ENCODE measurements at places on chromosomes 12 and 14.

GRCh38 chr14:34257505-34257904 lies 204.5 kb downstream of the SPTSSA start:
- H3K4me3 ChIP-seq, result no peak overlapping the region
- H3K36me3 ChIP-seq, result no peaks in the 10 kb centered on the region
- no peak for DNase-seq

DNA sequence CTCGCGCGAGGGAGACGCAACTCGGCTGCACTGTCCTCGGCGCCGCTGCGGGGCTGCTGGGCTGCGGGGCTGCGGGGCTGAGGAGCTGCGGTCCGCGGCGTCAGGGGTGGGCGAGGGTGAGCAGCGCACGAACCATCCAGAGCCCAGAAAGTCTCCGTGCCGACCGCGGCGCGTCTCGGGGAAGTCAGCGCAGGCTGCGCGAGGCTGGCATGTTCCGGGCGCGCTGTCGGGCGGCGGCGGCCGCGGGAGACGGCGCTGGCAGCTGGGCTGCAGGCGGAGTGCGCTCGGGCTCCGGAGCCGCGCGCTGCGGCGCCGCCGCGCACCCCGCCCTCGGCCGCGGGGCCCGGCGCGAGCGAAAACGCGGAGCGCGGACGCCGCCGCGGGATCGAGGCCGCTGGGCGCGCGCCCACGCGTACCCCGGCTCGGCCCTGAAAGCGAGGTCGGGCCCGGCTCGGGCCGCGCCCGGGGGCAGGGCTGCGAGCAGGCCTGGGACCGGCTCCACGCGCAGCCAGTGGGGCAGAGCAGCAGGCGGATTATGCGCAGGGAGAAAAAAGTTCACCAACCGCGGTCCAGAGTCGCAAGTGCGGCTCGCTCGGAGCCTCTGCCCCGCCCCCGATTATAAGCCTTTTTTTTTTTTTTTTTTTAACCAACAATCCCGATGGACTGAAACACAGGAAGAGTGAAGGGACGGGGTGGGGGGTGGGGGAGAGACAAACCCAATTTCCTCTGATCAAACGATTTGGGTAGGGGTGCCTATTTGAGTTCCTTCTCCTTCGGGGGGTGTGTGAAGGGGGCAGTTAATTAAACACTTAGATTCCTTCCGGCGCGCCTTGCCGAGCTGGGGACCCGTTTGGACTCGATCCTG lies at the start of gene PRICKLE1:
Gene PRICKLE1 (minus strand): TSS at position 282 of the 865 bp plus-strand sequence. CDS start 117,230 bp downstream, outside the sequence.
- H3K27me3 ChIP-seq, result peaks cover 69% of the 10 kb centered on the region
- no peak within 1 kb of the TSS for H3K27ac ChIP-seq
- no peaks in the 10 kb centered on the region for H3K36me3 ChIP-seq
- H3K4me1 ChIP-seq, result peaks cover 2% of the 10 kb centered on the region

DNA sequence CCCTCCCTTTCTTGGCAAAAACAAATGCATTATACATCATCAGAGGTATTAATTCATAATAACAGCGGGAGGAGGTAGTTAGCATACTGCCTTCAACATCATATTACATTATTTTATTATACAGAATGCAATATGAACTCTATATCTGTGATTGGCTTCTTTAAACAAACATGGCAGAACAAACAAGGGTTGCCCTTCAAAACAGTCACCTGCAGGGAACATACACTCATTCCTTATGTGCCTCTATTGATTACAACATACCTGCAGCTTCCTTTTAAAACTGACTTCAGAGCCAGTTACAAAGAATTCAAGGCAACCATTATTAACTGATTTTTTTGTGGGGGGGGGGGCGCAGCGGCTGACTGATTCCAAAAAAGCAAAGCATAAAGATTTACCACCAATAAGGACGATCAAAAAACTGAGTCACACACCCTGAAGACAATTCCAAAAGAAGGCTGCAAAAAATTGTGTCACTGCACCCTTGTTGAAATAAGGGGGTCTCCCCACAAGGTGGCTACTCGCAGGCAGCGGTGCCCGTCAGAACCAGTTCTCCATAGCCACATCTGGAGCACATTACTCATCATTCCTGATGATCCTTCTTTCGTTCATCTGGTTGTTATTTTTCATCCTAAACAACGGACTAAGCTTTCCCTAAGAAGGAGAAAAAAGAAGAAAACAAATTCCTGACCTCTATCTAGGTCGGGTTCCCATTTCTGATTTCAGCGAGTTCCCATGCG lies 51.8 kb downstream of the SMUG1 start:
- peaks cover 99% of the 10 kb centered on the region for H3K27me3 ChIP-seq
- no peaks in the 10 kb centered on the region for H3K36me3 ChIP-seq
- H3K27ac ChIP-seq, result no peak overlapping the region
- no peak for DNase-seq

GRCh38 chr12:84814664-84815245 lies 97.8 kb downstream of the SLC6A15 start:
- no peaks in the 10 kb centered on the region for H3K4me1 ChIP-seq
- H3K4me3 ChIP-seq, result no peak overlapping the region
- H3K36me3 ChIP-seq, result no peaks in the 10 kb centered on the region
- no peak for DNase-seq
- H3K27me3 ChIP-seq, result no peaks in the 10 kb centered on the region

DNA sequence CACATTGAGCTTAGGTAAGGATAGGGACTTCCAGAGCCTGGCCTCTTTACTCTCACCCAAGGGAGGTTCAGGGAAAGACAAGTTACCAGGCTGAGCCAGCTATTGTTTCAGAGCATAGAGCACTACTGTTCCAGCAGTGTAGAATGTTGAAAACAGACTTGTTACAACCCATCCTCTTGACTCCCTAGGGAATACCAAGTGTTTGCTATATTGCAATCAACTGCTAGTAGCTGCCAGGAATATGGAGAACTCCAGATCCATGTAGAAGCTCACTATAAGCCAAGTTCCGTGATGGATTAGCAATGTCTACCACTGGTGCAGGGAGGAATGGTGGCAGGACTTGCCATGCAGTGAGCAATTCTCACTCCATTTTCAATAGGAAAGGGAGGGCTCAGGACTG lies 199.8 kb upstream of the RBM19 start:
- no peaks in the 10 kb centered on the region for H3K36me3 ChIP-seq
- no peak overlapping the region for H3K27ac ChIP-seq
- no peak for DNase-seq

DNA sequence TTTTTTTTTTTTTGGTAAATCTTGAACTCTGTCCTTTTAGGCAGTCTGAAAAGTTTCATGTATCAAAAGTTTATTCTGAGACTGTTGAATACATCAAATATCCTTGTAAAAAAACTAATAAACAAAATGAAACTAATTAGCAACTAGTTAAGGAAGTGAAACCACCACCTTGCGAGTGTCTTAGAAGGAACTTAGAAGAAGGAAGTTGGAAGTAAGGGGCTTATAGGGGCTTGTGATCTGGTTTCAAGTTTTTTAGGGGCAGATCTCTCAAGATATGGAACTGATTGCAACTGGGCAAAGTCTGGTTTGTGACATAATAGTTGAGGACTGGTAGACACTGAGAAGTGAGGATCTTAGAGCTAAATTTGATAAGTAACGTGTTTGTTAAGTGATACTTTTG lies 748.8 kb downstream of the C12orf50 start:
- no peaks in the 10 kb centered on the region for H3K4me1 ChIP-seq
- H3K4me3 ChIP-seq, result no peak overlapping the region
- no peaks in the 10 kb centered on the region for H3K36me3 ChIP-seq
- no peak for DNase-seq
- H3K27me3 ChIP-seq, result no peaks in the 10 kb centered on the region

- H3K27ac ChIP-seq, result no peak overlapping the region
- no peaks in the 10 kb centered on the region for H3K27me3 ChIP-seq
- no peak overlapping the region for H3K4me3 ChIP-seq
Observed at GRCh38 chr14:30982533-30982932, 42.9 kb upstream of the AP4S1 start.

- no peak overlapping the region for H3K27ac ChIP-seq
- no peaks in the 10 kb centered on the region for H3K36me3 ChIP-seq
- H3K4me3 ChIP-seq, result no peak overlapping the region
- H3K4me1 ChIP-seq, result peaks cover 2% of the 10 kb centered on the region
- no peaks in the 10 kb centered on the region for H3K27me3 ChIP-seq
Observed at GRCh38 chr14:97584528-97584927, 787.3 kb downstream of the VRK1 start.

DNA sequence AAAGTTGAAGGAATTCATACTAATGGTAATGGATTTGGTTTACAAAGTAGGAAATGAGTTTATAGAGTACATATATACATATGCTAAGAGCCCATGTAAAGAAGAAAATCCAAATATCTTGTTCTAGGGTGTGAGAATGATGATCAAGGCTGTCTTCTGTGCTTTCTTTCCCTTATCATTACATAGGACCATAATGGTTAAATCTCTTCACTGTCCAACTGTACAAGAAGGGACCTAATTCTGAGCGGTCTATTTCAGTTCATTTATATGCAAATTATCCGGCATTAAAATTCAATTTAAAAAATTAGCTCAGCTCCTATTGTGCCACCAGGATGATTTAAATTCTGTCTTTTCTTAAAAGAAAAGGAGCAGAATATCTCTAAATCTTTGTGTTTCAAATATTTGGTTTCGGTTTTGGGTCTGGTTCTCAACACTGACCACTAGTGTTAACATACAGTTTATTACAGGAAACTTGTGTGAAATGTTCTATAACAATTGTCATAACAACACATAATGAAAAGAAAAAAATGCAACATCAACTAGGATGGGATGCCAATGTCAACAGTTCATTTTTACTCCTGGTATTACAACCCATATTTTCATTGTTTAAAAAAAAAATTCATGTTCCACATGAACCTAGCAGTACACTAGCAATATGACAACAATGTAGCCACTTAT lies 16.8 kb downstream of the OR4K1 start:
- H3K36me3 ChIP-seq, result no peaks in the 10 kb centered on the region
- H3K4me3 ChIP-seq, result no peak overlapping the region
- H3K27me3 ChIP-seq, result no peaks in the 10 kb centered on the region

- H3K4me3 ChIP-seq, result no peak overlapping the region
- H3K27me3 ChIP-seq, result peaks cover 37% of the 10 kb centered on the region
- no peak for DNase-seq
- H3K36me3 ChIP-seq, result no peaks in the 10 kb centered on the region
Observed at GRCh38 chr12:45049912-45050750, 768 bp downstream of the DBX2 start.

GRCh38 chr14:105042813-105043212 lies 21.9 kb upstream of the CDCA4 start:
- H3K4me3 ChIP-seq, result no peak overlapping the region
- DNase-seq, result no peak
- peaks cover 38% of the 10 kb centered on the region for H3K27me3 ChIP-seq
- no peaks in the 10 kb centered on the region for H3K4me1 ChIP-seq
- no peaks in the 10 kb centered on the region for H3K36me3 ChIP-seq

GRCh38 chr14:92573761-92574498 lies 60.3 kb downstream of the RIN3 start:
- H3K4me3 ChIP-seq, result no peak overlapping the region
- no peak for DNase-seq
- peaks cover 18% of the 10 kb centered on the region for H3K36me3 ChIP-seq
- peaks cover 41% of the 10 kb centered on the region for H3K4me1 ChIP-seq
- H3K27ac ChIP-seq, result no peak overlapping the region
